ENCODE measurements at places on chromosomes 3 and 15.
A peak's percentile ranks its signal among the peaks of the same experiment; 100 is the strongest.

DNA sequence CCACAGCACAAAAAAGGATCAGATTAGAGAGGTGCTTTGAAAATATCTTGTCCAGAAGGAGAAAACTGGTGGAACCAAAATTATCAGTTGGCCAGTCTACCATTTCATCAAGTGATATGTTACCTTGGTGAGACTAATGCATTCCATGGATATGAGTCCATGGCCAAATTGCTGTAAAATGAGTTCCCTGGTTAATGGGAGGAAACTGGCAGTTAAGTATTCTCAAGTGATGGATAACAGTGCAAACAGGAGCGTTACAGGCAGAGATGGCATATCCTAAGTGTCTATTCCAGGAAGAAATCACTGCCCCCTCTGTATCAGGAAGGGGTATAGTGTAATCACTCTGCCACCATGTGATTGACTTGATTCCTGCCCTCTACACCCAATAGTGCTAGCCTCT, 34.0 kb downstream of the MYRIP start:
- no peak for DNase-seq

- no peak for DNase-seq
Observed at GRCh38 chr15:47394286-47394809, 323.0 kb upstream of the SEMA6D start.

DNA sequence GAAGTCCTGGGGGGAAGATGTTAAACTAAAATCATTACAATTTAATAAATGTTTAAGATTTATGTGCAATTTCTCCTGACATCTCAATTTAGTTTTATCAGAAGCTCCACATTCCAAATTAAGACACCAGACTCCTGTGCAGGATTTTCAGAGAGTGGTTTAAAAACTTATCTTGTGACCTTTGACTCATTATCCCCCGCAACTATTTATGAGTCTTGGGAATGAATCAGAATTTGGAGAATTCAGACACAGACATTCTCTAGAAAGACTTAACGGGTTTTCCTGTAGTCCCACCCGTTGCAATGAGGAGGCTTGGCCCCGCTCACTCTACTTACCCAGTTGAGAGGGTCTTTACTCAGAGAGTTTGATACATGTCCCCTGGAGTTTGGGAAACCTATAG, 7.1 kb downstream of the OR5K2 start:
- no peak for DNase-seq

DNA sequence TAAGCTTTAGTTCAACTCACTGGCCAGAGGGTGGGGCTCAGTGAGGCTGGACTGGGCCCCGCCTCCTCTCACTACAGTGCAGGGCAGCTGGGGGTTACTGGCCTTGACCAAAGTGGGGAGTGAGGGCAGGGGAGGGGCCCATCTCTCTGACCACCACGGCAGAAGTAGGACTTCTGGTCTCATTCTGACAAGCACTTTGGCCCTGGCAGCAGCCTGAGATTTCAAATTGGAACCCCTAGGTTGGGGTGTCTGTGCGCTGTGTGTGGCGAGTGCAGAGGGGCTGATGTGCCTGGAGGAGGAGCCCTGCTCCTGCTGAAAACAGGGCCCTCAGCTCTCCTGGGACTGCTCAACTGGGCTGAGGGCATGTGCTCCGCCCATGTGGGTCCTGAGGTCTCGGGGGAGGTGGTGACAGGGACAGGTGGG, 60.3 kb upstream of the RPL32 start:
- no peak for DNase-seq

- no peak for DNase-seq
Observed at GRCh38 chr3:139928708-139929505, 6.1 kb upstream of the CLSTN2 start.

DNA sequence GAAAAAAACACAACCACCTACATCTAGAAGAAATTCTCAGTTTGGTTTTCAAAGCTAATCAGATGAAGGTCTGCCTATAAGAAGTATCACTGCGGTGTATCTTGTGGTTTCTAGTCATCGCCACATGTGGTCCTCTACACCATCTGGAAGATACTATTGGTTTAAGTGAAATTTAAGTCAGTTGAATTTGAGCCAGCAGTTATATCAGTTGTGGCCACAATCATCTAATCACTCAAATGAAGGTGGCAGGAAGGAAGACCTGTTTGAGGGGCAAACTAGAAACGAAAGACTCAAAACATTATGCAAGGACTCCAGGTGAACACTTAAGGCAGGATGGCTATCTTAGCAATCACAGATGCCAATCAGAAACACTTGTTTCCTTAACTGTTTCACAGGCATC, 48.7 kb downstream of the ETV5 start:
- no peak for DNase-seq

GRCh38 chr3:170689893-170690660, 104.2 kb upstream of the SLC7A14 start:
- no peak for DNase-seq

DNA sequence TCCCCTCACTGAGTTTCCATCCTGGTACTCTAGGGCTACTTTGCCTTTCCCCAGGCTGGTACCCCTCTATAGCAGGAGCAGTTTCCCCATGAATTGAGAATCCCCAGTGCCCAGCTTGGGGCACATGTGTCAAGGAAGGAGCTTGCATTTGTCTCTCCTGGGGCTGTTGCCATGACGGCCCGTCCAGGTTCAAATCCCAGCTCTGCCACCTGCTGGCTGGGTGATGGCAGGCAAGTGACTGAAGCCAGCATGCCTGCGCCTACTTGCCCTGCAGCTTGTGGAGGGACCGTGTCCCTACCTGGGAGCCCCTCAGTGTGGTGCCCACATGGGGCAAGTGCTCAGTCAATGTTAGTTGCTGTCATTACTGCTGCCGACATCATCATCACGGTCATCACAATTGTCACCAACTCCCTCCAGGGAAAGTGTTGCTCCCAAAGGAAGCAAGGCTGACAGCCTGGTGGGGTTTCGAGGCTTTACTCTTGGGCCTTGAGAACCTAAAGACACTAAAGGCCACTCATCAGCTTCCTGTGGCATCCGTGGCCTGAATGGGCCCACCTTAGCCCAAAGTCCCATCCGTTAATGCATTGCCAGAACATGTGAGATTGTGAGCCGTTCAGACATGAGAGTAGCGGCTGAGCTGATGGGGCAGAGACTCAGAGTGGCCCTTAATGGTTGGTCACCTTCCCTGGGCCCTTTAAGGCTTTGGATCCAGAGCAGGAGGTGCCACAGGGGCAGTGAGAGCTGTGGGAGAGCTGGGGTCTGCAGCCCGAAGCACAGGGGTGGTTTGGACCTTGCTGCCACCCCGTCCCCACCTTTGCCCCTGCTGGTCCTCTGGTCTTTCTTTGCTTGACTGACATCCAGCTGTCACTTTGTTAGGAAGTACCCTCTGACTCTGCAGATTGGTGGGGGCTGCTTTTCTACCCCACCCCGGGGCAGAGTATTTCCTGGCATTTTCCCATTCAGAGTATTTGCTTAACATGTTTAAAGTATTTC, 144.4 kb downstream of the DNAJB8 start:
- DNase-seq: no peak

DNA sequence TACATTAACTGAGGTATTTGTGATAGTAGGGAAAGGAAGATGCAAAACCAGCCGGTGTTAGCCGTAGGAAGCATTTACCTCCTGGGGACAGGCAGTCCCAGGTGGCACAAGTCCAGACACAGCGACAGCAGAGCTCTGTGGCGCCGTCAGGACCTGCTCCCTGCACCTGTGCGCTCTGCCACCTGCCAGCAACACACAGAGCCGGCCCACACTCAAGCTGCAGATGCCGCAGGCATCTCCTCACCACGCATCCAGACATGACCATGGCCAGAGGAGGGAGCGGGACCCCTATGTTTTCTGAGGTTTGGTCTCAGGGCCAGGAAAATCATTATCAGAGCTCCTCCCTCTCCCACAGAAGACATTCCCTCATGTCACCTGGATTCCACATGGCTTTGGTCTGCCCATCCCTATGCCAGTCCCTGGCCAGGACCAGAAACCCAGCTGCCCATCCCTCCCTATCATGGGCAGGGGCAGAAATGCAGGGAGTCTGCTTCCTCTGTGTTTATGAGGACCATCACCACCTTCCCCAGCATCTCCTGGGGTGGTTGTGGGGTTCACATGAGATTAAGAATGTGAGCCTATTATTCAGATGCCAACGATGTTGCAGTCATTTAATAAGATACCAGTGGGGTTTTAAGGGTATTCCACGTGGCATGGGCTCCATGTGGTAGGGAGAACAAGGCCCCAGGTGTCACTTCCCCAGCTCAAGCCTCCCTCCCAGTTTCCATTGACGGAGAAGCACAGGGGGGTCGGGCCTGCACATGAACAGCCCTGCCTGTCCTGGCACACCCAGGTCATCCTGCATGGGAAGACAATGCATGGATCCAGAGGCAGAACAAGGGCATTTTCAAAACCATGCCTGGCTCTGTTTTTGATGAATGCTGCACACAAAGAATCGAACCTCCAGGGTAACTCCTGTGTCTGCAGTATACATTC, 251.1 kb downstream of the OCA2 start:
- no peak for DNase-seq

DNA sequence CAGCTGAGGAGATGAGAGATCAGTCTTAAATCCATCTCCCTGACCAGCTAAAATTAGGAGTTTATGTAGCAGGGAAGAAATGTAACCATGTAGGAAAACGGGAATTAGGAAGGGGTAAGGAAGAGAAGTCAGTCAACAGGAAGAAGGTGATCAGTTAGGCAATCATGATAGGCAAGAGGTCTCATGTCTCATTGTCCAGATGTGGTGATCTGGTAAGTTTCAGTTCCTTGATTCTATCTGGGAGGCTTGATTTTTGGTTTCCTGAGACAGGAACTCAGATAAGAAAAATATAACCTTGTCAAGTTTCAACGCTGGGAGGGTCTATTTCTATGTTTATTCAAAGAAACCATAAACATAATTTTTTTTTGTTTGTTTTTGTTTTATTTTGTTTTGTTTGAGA, 40.3 kb upstream of the TBC1D5 start:
- no peak for DNase-seq

DNA sequence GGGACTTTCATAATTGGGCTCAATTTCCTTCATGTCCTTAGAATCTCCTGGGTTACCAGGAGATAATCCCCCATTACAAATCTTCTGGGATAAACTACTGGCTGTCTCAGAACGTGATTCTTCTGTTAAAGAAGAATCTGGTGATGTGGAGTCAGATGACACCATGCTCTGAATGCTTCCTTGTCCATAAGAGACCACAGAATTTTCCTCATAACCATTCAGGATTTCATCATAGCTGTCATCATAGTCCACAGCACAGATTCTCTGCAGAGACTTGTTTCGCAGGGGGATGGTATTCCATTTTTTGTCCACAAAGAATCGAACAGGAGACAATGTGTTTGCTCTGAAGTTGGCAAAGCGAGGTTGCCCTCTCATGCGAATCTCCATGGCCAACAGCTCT, 109.8 kb upstream of the TSPAN3 start:
- peak; percentile 73 for DNase-seq

DNA sequence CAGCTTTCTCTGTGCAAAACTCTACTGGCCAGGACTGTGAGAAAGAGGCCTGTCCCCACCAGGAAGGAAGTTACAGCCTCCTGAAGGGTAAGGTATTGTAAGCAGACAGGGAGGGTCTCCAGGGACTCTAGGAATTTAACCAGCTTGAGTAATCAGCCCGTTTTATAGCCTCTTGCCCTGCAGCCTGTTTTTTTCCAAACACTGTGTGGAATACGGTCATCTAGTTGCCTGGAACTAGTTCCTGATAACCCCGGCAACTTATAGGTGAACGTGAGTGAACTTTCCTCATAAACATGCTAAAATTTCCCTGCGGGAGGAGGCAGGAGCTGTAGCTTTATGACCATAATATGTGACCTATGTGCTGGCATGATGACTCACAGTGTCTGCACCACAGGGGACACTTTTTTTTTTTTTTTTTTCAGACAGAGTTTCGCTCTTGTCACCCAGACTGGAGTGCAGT, 60.1 kb upstream of the DAZL start:
- DNase-seq: peak; percentile 69

GRCh38 chr3:157412323-157412855, 24.3 kb upstream of the PTX3 start:
- no peak for DNase-seq

DNA sequence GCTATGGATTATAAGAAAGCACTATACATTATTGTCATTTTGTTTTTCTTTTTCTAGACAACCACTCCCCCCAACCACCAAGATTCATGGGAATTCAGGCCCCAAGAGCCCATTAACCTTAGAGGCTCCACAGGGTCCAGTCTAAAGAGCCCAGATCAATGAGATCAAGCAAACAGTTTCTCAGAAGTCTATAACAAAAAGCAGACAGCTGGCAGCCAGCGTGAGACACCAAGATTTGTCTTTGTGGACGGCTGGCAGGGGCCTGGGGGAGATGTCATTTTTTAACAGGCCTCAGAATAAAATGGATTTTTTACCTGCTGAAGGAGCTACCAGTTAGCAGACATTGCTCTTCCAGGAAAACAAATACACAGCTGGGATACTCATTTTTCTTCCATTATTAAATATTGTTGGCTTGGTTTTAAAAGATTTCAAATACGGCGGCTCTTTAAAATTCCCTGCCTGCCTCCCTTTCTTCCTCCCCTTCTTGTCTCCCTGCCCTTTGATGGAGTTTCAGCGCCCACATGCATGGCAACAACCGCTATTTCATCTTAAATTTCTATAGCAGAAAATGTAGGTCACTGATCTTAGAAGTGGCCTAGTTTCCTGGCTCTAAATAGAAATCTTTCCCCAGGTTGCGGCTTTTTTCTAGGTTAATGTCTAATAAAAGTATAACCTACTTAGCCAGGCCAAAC, 130.6 kb downstream of the FAM174B start:
- DNase-seq: no peak

- no peak for DNase-seq
Observed at GRCh38 chr3:185409957-185410356, 47.0 kb downstream of the MAP3K13 start.

GRCh38 chr15:82552861-82553260, 12.6 kb upstream of the RPS17 start:
- no peak for DNase-seq

DNA sequence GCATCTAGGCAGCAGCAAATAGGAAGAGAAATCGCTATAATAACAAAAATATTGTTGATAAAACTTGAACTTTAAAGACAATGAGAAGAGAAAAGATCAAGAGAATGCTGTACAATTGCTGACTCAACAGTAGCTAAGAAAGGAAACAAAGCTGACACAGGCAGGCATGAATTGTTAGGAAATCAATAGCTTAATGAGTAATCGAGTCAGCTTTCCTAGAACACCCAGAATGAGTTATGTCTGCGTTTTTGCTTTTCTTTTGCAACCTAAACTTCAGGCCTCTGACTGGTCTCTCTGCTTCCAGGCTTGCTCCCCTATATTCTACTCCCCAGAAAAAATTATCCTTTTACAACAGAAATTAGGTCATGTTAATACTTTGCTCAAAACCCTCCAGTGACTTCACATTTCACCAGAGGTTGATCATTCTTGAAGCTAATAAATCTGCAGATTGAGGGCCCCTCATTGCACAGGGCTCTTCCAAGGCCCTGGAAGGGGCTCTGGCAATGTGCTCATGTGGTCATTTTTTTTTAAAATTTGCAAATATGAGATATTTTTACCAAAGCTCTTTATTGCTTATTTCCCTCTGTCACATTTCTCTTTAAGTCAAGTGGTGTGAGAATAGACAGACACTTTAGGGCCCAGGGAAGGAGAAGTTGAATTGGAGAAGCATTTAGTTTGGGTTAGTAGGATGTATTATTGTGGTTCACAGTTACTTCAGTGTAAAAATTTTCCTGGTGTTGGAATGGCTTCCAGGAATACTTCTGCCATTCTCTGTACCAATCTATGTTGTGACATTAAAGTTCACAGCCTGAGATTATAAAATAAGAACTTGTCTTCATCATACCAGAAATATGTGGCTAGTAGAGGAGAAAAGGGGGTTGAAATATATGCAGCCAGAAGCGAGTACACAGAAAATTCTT, 116.3 kb downstream of the TMCO5A start:
- DNase-seq: peak; percentile 51
